ENCODE measurements at places on chromosomes 12 and 14.
A peak's percentile ranks its signal among the peaks of the same experiment; 100 is the strongest.

DNA sequence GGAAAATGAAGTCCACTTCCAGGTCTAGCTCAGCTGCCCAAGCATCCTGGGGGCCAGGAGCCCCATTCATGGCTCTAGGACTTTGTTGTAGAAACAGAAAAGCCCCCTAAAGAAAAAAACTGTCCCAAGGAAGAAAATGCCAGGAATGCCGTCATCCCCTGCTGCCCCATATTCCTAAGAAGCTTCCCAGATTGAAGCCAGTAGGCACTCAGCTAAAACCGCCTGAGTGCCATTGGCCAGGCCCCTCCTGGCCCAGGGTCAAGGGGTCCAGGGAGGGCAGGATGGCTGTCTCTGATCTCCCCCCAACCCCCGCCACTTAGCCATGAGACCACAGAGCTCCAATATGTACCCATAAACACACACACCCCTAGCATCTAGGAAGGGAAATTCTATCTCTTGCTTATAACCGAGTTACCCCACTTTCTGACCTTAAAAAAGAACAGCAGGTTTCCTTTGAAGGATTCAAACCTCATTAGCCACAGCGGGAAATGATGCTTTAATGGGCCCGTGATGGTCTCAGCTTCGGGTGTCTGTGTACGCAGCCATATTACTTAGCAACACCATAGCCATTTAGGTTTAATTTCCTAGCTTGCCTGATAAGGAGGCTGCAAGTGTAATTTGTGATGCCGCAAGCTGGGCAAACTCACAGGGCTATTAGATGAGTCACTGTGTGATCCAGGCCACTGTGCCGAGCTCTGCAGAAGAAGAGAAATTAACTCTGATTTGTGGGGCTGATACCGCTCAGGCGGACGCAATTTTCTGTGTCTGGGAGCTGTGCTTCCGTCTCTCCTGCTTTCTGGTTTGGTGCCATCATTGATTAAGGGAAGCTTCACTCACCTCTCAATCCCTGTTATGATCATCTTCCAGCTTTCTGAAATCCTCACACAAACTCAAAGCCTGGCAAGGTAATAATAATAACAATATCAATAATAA, 84.2 kb downstream of the GCH1 start:
- no peak for DNase-seq

GRCh38 chr14:87617079-87617478, 375.9 kb downstream of the GALC start:
- DNase-seq = no peak

DNA sequence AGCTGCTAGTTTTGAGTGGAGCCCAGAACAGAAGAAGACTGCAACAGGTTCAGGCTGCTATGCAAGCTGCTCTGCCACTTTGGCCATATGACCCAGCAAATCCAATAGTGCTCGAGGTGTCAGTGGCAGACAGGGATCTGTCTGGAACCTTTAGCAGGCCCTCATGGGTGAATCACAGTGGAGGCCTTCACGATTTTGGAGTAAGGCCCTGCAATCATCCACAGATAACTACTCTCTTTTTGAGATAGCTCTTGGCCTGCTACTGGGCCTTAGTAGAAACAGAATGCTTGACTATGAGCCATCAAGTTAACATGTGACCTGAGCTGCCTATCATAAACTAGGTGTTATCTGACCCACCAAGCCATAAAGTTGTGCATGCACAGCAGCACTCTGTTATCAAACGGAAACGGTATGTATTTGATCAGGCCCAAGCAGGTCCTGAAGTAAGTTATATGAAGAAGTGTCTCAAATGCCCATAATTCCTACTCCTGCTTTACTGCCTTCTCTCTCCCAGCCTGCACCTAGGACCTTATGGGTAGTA, 116.9 kb upstream of the CCDC196 start:
- no peak for DNase-seq

DNA sequence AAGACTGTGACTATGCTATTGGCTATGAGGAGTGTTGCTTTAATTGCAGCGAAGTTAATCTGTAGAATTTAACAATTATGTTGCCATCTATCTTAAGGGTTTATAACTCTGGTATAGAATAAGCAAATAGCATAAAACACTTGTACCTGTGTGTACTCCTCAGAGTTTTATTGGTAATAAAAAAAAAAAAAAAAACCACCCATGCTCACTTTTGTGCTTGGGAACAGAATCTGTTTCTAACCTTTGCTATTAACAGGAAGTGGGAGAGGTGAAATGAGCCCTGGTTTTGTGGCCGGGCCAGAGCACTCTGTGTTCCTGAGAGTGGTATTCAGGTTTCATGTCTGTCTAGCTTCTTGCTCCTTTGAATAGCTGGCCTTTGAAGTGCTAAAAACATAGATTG, 53.1 kb downstream of the PDE3A start:
- DNase-seq = no peak

- DNase-seq = peak; percentile 29
Observed at GRCh38 chr14:54627540-54628363, 60.8 kb downstream of the SAMD4A start.

DNA sequence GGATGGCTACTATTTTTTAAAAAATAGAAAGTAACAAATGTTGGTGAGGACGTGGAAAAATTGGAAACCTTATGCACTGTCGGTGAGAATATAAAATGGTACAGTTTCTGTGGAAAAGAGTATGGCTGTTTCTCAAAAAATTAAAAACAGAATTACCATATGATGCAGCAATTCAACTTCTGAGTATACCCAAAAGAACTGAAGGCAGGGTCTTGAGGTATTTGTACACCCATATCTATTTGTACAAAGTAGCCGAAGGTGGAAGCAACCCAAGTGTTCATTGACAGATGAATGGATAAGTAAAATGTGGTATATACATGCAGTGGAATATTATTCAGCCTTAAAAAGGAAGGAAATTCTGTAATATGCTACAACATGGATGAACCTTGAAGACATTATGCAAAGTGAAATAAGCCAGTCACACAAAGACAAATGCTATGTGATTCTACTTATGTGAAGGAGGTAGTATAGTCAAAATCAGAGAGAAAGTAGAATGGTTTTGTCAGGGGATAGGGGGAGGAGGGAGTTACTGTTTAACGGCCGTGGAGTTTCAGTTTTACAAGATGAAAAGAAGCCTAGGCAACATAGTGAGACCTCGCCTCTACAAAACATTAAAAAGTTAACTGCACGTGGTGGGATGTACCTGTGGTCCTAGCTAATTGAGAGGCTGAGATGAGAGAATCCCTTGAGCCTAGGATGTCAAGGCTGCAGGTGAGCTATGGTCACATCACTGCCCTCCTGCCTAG, 38.4 kb upstream of the CCT2 start:
- no peak for DNase-seq

GRCh38 chr12:131552492-131552863, 158.4 kb upstream of the SFSWAP start:
- DNase-seq = no peak

- DNase-seq = no peak
Observed at GRCh38 chr14:89490466-89490865, 73.4 kb upstream of the FOXN3 start.

GRCh38 chr12:5022465-5023061, 21.1 kb upstream of the KCNA5 start:
- no peak for DNase-seq

- DNase-seq = no peak
Observed at GRCh38 chr12:94198872-94199271, 50.5 kb downstream of the PLXNC1 start.

DNA sequence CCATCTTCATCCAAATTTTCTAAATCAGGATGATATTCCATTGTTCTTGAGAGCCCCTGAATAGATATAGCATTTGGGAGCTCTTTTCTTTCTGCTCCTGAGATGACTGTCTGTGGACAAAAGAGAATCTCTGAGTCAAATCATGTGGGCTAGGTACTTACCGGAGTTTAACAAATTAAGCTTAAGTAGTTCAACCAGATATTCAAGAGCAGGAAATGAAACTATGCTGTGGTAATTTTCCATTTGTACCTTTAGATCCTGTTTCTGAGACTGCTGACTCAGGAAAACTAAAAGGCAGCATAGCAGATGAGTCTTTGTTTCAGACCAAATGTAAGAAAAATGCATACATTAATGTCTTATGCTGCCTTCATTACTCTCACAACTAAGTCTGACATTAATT, at the start of gene CLEC7A:
CLEC7A (minus strand) TSS at position 158 of the 400 bp plus-strand sequence; CDS start at position 41, 117 bp downstream.
- DNase-seq = no peak

- DNase-seq = no peak
Observed at GRCh38 chr14:23933742-23934128, 19.8 kb upstream of the DHRS4 start.

- DNase-seq = no peak
Observed at GRCh38 chr12:3150931-3151835, 74.0 kb downstream of the TSPAN9 start.

- DNase-seq = no peak
Observed at GRCh38 chr12:48182631-48183030, 813 bp upstream of the CCDC184 start.

DNA sequence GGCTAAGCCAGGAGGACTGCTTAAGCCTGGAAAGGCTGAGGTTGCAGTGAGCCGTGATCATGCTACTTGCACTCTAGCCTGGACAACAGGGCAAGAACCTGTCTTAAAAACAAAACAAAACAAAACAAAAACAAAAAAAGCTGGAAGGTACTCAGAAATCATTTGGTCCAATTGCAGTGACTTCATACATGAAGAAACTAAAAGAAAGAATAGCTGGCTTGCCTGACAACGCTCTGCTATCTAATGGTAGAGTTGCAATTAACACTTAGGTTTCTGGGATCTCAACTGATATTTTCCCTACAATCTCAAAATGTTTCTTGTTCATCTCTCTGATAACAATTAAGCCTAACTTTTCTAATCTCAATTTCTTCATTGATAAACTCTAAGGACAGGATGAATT, 13.7 kb downstream of the EEA1 start:
- DNase-seq = no peak

- DNase-seq = no peak
Observed at GRCh38 chr12:4037747-4038312, 164.6 kb upstream of the PARP11 start.

GRCh38 chr12:99985129-99985570, 414 bp upstream of the ANKS1B start:
- DNase-seq = no peak

- no peak for DNase-seq
Observed at GRCh38 chr14:68459480-68460136, 333.3 kb downstream of the ZFP36L1 start.

DNA sequence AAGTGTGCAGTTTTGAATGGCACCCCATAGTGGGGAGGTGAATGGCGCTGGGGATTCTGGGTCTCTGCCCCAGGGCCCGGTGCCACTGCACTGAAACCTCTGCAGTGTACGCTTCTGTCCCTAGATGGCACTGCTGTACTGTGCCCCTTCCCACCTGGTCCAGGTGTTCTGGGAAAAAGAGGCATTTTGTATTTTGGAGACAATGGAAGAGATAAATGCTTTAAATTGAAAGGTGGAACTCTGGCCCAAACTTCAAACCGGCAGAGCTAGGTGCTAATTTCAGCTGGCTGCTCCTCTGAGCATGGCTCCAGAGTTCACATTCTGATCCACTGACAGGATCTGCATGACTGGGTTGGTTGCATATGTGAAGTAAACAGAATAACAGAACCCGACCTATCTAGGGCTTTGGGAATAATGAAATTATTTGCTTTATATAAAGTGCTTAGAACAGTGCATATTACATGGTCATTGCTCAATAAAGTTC, 52.2 kb downstream of the KRT80 start:
- no peak for DNase-seq

DNA sequence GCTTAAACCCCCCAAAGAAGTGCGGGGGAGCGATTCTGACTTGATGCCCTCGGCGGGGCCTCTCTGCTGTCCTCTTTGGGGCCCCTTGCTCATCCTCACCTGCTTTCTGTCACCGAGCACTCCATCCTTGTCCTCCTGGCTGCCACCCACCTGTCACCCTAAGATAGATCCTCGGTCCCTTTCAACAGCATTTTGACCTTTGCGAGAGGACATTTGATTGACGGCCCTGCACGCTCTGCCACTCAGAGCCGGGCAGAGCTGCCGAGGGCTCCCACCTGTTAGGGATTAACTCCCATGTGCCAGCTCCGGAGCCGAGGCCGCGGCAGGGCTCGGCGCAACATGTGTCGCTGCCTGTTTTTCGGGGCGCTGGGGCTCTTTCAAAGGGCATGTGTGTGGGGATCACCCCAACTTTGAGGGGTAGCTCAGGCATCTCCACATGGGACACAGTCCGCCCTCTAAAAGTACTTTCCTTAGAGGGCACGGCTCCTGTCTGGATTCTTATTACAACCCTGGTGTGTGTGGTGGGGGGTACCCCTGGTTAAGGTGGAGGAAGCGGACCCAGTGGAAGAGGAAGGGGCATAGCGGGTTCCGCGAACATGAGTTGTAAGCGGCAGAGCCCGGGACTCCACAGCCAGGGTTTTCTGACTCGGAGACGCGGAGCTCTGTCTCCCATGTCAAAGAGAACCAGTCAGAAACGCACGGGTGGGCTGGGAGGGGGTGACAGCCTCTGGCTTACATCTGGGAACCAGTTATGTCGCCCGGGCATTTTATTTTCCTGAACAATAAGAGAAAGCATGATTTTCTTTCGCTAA, 811 bp upstream of the MEG3 start:
- DNase-seq = no peak

GRCh38 chr12:123715195-123715594, 3.0 kb downstream of the ATP6V0A2 start:
- no peak for DNase-seq

DNA sequence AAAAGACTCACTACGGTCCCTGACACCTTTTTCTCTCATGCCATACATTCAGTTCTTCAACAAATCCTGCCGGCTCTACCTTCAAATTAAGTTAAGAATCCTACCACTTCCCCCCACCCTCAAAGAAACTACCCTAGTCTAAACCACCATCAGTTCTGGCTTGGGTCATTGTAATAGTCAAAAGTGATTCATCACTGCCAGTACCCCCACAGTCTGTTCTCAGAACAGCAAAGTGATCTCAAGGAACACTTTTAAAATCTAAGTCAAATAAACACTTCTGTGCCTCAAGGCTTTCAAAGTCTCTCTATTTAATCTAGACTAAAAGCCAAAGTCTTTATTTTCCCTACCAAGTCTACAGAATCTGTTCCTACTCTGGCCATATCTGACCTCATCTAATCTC, 12.0 kb upstream of the FAM234B start:
- no peak for DNase-seq

- DNase-seq = no peak
Observed at GRCh38 chr12:123951467-123951866, 21.2 kb downstream of the CCDC92 start.

- no peak for DNase-seq
Observed at GRCh38 chr12:39393890-39394289, 49.0 kb downstream of the KIF21A start.

All from stimulated activated CD4-positive, alpha-beta T cell treated with anti-CD3 and anti-CD28 coated beads, TNF-alpha, amount 100 ng/mL, for 4 hours (primary cell).